Stimulated activated CD8-positive, alpha-beta memory T cell treated with anti-CD3 and anti-CD28 coated beads, Interleukin-4, amount 100 ng/mL, for 4 hours (primary cell): ENCODE measurements at places on chromosomes 5 and 9.

DNA sequence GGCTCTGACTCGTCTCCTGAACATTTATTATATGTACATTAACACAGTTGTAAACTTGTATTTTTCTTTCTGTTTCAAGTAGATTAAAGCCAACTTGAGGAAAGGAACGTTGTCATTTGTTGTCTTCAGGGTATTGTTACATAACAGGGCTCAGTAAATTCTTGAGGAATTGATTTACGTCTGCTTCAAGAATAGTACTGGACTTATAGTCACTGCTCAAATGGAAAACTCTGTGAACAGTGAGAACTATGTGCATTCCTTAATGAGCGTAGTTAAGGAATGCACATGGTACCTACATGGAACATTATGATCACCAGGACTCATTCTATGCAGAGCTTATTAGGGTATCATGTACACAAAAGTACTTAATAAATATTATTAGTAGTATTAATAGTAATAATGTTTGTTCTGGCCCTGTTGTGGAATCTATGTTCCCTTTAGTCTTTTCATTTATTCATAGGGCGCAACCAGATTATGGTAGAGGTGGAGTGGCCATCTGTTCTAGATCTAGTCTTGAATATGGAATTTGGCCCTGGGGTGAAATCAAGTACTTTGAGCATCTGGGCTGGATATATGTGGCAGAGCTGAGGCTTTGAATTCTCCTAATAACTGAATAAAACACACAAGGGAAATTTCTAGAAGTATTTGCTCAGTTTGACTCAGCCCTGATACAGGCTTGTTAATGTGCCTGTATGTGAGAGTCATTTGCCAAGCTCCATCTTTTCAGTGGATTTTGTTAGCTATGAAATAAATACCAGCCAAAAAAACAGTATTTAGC, 108.6 kb upstream of the SH3GL2 start:
- no peak for DNase-seq

- DNase-seq = no peak
Measured at GRCh38 chr5:166370928-166371690, 1920.3 kb upstream of the WWC1 start.

DNA sequence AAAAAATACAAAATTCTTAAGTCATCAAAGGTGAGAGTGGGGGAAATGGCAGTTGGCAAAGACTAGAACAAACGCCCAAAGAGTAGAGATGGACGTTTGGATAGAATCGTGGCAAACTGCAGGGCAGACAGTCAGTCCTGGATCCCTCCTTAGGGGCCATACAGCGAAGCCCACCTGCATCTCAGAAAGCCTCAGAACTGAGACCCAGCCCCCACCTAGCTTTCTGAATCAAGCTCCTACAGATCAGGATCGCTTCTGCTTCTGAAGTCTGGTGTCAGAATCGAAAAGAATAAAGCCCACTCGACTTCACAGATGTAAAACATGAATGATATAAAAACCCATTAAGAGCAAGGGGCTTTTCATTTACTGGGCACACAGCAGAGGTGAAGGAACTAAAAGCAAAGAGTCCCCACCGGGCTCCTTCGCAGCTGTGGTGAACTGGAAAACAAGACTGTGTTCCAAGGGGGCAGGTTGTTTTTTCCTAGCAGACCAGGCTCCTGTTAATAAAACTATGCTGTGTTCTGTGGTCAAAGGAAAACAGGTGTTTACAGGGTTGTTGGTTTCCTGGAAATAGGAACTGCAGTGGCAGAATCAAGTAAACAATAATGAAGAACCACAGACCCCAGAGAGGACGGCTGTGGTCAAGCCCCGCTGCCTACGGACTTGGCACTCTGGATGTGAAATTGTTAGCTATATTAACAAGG, 91.8 kb downstream of the TLE1 start:
- DNase-seq = no peak

DNA sequence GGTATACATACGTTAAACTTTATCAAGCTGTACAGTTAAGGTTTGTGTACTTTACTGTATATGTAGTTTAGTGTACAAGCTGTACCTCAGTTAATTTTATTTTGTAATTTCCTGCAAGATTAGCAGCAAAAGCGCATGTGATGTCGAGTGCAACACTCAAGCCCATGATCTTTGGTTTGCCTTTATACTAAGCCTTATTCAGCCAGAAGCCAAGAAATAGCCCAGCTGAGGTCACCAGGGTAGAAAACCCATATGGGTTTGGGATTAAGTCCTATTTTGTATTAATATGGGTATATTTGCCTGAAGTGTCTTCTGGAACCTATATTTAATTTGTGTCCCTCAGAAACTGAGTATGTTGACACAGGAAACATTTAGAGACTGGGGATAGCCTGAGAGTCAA, 59.3 kb downstream of the ZFAND5 start:
- DNase-seq = no peak

DNA sequence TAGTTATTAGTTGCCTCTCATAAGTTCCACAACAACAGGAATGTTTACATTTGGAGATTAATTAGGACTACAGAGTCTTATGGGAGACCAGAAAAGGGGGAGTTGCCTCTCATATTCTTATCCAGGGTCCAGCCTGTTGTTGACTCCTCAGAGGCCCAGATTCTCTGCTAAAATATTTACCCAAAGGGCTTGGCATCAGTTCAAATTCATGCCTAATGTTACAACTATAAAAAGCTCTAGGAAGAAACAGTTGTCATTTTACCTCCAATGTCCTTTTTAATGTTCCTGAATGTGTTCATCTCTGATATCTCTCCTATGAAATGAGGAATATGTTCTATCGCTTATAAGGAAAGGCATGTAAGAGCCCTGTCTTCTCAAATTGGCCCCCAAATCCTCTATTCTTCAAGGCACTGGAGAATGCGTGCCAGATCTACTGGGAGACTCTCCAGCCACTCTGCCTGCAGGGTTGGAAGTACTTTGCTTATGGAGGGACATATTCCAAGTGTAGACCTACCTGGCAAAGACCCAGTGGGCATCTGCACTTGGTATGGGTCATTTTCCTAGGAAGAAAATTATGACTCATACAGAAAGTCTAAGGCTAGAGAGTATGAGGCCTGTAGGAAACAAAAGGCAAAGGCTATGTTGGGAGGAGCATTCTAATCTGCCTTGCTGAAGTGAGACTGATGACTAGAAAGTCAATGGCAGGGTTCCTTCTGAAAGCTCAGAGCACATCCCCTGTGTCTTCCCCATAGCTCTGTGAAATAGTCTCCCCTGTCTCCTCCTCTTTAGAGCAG, 192.6 kb downstream of the ESM1 start:
- no peak for DNase-seq

- DNase-seq = no peak
Measured at GRCh38 chr5:134569758-134570364, 44.4 kb downstream of the JADE2 start.

DNA sequence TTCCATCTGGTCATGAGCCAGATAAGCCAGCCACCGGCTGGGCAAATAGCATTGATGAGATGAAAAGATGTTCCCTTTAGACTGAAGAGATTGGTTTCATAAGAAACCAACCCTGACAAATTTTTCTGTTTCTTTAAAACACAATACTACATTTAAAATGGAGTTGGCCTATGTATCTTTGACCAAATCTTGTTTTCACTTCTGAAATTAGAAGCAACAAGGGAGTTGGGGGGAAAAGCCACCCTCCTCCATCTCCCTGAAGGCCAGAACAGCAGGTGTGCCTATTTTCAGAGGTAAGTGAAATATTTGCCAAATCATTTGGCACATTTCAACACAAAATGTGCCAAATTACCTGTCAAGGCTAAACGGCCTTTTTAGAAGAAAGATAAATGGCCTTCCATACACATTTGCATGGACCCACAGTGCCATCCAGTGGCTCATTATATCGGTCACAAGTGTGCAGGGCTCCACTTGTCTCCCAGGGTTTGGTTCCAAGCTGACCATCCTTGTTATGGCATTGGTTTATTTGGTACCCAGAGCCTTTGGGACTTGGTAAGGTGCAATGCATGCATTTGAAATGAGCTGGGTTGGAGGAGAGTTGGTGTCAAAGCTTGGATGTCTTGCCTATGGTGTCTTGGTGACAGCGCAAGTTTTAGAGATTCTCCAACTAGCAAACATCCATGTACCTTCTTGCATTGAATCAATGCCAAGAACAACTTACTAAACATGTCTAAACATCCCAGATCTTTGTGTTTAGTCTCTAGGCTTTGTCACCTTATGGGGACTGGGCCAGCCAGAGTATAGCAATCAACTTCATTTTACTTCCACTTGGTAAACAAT, 372.0 kb upstream of the KIF2A start:
- no peak for DNase-seq

DNA sequence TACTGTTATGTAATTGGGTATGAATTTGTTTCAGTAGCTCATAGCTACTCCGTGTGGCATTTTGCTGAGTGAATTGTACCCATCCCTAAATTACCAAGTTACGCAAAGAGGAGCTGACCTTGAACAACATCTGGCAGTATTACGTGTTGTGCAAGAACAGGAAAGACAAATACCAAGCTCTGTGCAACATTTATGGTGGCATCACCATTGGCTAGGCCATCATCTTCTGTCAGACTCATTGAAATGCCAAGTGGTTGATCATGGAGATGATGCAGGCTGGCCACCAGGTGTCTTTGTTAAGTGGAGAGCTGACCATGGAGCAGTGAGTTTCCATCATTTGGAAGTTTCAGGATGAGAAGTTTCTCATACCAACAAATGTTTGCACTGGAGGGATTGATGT, 15.0 kb downstream of the ZSWIM6 start:
- DNase-seq = no peak

DNA sequence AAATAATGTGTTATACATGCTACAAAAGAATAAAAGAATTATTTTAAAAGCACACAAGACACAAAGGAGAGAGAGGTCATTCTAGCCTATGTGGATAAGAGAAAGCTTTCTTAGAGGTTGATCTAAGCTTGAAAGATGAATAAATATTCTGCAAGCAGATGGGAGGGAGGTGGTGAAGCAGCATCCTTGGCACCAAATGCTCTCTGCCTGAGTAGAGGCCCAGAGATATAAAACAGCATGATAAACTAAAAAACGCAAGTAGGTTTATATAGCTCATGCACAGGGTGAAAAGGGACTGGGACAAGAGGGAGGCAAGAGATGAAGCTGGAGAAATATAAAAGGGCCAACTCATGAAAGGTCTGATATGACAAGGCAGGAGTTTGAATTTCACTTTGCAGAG, 283.2 kb upstream of the POU5F2 start:
- no peak for DNase-seq

- DNase-seq = no peak
Measured at GRCh38 chr5:105982526-105982925, 1688.2 kb downstream of the EFNA5 start.

DNA sequence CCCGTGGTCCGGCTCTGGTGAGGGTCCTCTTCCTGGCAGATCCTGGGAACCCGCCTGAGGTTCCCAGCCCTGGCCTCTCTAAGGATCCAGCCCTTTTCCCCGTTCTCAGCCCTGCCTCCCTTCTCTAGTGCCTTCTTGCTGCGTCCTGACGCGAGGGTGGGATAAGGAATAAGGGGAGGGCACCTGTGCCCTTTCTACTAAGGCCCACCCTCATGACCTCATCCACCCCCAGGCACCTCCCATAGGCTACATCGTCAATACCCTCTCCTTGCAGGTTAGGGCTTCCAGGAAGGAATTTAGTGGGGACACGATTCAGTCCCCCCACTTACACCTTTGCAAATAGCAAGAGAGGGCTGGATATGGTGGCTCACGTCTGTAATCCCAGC, 10.7 kb upstream of the DIPK1B start:
- no peak for DNase-seq

DNA sequence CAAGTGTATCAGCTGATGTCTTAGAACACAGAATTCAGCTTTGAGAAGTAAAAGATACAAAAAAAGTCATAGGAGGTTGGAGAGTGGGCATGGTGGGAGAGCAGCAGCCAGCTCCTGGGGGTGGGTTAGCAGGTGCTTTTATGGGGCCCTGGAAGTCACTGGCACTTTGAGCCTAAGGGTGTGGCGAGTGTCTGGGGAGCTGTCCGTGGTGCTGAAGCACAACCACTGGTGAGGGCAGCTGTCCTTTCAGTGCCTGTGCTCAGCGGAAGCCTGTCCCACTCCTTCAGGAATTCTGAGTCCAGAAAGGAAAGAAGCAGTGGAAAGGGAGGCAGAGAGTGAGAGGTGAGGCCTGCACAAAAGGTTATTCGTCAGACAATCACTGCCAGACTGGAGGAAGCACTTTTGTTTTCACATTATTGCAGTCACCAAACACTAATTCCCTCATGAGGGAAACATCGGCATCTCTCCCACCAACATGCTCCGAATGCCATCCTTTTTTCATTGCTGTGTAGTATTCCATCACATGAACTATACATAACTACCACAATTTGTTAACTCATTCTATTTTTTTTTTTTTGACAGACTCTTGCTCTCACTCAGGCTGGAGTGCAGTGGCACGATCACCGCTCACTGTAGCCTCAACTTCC, 59.4 kb upstream of the RAPGEF1 start:
- DNase-seq = peak; percentile 26

DNA sequence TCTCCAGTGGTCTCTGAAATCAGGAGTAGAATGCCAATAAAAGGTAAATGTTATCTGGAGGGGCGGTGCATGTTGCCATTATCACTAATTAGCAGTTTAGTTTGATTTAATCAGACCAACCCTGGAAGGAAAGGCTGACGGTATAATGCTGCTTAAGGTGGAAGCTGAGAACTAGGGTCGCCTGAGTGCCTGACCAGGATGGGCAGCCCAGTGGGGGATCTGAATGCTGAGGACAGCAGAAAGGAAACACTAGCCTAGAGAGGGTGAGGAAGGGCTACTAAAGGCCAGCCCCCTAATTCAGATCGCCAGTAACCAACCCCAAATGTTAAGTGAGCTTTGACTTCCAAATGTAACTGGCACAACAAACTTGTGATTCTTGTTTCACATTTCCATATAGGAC, 172.2 kb downstream of the APBA1 start:
- no peak for DNase-seq

GRCh38 chr5:131593921-131594320, 41.1 kb downstream of the RAPGEF6 start:
- DNase-seq = no peak

GRCh38 chr9:2144619-2145018, 129.5 kb downstream of the SMARCA2 start:
- no peak for DNase-seq

- no peak for DNase-seq
Measured at GRCh38 chr9:26856413-26857032, 36.1 kb downstream of the CAAP1 start.

DNA sequence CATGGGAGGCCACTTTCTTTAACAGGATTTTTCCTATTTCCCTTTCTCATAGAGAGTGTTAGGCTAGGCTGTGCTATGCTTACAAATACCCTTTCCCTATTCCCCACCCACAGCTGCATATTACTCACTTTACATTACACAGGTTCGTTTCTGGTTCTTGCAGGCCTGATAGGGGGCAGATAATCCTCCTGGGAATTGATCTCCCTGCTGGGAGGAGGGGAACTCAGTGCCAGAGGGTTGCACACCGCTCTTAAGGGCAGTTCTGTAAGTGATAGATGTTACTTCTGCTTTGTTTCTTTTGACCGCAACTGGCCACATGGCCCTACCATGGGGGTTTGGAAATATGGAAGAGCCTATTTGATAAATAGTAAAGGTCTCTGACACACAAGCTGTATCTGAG, 54.0 kb upstream of the NTRK2 start:
- no peak for DNase-seq
